ENCODE measurements at places on chromosomes 5 and 9.

GRCh38 chr5:147520450-147520849, 10.6 kb upstream of the DPYSL3 start:
- DNase-seq, result no peak

DNA sequence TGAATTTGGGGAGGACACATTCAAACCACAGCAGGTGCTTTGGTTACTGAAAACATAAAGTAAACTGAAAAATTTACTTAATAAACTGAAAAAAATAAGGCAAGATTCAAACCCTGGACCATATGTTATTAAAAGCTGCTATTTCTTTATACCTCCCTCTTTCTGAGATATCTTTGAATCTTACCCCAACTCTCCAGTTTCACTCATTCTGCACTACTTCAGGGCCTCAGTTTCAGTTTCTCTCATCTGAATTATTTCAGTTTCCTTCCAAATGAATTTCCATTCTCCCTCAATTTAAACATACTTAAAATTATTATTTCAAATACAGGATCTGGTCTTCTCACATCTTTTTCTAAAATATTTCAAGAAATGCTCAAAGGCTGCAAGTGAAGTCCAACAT, 4.9 kb upstream of the OXCT1 start:
- DNase-seq, result no peak

- no peak for DNase-seq
Measured at GRCh38 chr5:130155345-130156011, 251.2 kb downstream of the CHSY3 start.

GRCh38 chr5:5736007-5736406, 313.5 kb downstream of the ICE1 start:
- DNase-seq, result no peak

GRCh38 chr5:154273963-154274827, 83.7 kb downstream of the GALNT10 start:
- DNase-seq, result no peak

- DNase-seq, result no peak
Measured at GRCh38 chr9:75950998-75951397, 60.5 kb downstream of the PCSK5 start.
